Activated T-helper 1 cell treated with Interleukin-2 at 50 U/mL for 16 hours (primary cell): ENCODE measurements at places on chromosomes 7 and 10.

DNA sequence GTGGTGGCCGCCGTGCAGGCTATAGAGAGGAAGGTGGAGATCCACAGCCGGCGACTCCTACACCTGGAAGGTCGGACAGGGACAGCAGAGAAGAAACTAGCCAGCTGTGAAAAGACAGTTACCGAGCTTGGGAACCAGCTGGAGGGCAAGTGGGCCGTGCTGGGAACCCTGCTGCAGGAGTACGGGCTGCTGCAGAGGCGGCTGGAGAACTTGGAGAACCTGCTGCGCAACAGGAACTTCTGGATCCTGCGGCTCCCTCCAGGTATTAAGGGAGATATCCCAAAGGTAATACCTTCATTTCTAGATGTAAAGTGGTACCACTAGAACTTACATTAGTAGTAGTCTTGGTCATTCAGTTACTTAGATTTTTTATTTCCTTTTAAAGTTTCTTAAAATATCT lies 6.8 kb downstream of the ZNF398 start:
- DNase-seq, result no peak

DNA sequence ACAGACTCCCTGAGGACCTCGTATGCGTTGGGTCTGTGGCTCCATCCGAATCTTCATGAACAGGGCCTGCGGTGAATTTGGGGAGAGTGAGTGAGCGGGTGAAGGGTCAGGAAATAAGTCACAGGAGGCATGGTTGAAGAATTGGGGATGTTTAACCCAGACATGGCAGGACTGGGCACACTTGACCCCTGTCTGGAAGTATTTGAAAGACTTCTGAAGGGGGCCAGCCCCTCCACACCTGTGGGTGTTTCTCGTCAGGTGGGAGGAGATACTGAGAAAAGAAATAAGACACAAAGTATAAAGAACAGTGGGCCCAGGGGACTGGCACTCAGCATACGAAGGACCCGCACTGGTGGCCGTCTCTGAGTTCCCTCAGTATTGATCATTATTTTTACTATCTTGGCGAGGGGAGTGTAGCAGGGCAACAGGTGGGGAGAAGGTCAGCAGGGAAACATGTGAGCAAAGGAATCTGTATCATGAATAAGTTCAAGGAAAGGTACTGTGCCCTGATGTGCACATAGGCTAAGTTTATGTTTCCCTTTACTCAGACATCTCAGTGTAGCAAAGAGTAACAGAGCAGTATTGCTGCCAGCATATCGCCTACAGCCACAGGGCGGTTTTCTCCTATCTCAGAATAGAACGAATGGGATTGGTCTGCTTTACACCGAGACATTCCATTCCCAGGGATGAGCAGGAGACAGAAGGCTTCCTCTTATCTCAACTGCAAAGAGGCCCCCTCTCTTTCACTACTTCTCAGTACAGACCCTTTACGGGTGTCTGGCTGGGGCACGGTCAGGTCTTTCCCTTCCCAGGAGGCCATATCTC lies 38.2 kb upstream of the PFKFB3 start:
- no peak for DNase-seq

DNA sequence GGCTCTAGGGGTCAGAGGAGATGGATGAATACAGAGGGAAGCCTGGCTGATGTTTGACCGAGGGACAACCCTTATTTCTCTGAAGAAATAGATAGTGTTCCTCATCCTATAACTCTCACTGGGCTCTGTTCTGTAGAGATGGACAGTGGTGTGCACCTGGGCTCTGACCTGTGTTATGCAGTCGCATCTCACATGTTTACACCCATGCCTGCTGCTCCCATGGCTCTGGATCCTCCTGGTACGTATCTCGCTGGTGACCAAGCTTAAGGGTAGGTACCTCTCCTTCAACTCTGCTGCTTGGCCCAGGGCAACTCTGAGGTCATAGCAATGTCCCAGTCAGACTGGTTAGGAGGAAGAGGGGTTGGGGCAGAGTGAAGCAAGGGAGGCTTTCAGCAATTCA lies 42.8 kb downstream of the ADRA2A start:
- DNase-seq, result no peak

GRCh38 chr10:78473006-78473405 lies 439.3 kb downstream of the RPS24 start:
- DNase-seq, result no peak

DNA sequence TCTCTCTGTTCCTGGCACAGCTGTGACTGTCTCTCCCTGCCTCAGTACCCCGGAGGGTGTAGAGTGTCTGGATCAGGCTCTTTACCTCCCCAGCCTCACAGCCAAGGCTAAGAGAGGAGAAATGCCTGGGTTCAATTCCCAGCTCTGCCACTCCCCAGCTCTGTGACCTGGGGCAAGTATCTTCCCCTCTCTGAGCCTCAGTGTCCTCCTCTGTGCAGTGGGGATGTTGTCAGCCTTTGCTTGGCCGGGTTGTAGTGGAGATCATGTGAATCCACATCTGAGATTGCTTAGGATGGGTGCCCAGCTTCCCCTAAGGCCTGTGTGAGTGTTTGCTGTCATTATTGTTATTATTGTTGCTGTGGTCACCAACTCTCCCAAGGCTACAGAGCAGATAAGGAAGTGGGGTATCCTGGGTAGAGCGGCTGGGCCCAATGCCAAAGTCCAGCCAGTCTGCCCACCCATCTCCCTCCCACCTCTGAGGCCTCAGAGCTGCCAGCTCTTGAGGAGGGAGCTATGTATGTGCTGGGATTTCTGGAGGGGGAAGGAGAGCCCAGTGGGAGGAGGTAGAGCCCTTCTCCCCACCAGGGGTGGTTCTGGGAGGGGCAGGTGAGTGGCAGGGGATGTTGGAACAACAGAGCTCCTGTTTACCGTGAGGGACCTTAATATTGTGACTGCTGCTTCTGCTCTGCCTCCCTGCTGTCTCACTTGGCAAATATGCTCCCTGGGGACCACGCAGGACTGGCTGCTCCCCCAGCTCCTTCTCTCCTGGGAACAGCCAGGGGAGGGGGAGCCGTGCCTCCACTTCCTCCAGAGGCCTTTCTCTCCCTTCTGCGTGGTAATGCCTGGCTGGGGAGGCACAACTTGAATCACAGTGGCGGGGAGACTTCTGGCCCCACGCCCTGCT lies 170.5 kb downstream of the RPS24 start:
- no peak for DNase-seq

GRCh38 chr10:103491729-103492364 lies 1.7 kb upstream of the NEURL1 start:
- no peak for DNase-seq

GRCh38 chr10:97494151-97494550 lies 4.1 kb downstream of the MMS19 start:
- no peak for DNase-seq

DNA sequence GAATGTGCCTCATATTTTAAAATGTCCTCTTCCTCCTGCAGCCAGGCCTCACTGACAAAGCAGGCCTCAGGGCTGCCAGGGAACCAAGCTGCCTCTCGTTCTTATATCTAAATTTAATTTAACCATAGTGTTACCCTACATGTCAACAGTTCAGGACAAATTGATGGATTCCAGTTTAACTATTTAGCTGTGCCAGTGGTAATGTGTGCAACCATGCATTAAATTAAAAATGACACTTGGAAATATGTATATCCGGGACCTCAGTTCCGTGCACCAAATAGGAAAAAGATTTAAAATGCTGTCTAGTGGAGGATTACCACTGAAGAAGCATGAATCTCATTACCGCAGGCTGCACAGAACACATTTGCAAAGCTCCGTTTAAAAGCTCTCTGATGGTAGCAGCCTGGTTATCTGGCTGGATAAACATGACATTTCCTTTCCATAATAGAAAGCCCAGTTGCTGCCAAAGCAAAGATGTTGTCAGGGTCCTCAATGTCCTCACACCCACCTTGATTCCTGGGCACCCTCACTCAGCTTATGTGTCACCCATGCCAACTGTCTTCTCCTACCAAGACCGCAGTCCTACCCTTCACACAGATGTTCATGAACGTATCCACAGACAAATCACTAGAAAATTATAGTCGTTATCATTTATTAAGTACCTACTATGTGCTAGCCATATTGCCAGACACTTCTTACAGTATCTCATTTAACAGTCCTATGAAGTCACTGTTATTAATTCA lies 73.3 kb upstream of the FRMD4A start:
- no peak for DNase-seq

DNA sequence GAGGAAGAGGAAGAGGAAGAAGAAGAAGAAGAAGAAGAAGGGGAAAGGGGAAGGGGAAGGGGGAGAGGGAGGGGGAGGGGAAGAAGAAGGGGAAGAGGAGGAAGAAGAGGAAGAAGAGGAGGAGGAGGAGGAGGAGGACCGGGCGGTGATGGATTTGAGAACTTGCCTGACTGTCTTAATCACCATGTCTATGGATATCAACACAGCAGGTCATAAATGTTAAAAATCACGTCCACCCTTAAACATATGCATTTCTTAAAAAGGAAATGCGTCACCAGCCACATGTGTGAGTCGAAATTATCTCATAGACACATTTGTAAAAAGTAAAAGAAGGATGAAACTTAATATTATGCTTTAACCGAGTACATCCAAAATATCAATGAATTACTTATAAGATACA lies 42.1 kb upstream of the INSIG1 start:
- no peak for DNase-seq

GRCh38 chr10:11357439-11357838 lies 254.0 kb downstream of the USP6NL start:
- no peak for DNase-seq

DNA sequence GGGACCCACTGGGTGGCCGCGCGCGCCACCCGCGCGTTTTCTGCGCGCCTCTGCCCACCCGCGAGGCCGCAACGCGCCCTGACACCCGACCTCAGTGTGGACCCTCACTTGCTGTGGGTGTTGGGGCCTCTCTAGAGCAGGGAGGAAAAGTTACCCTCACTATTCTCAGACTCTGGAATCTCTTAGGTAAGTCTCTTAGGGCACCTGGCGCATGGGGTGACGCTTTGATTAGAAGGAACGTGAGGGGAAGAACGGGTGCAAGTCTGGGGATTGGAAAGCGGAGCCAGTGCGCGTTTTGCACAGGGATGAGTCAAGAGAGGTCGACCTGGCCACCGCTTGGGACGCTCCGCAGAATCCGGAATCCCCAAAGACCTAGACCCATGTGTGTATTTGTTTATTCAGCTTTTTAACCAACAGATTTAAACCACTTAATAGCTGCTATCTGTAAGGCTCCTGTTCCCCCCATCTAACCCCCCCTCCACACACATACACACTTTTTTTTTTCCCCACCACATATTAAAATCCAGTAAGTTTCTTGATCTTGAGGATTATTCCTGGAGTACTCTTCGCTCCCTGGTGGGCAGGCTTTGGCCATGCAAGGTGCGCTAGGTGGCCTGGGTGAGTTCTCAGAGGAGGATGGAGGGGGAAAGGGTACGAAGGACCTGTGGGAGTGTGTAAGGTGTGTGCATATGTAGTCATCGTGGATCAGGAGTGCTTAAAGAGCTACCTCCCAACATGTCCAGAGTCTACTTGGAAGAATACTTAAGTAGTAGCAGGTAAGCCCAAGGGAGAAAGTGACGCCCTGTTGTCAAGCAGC lies 169.1 kb upstream of the PPP1R3A start:
- DNase-seq, result no peak

GRCh38 chr10:88346144-88346977 lies 236.8 kb downstream of the RNLS start:
- DNase-seq, result no peak

DNA sequence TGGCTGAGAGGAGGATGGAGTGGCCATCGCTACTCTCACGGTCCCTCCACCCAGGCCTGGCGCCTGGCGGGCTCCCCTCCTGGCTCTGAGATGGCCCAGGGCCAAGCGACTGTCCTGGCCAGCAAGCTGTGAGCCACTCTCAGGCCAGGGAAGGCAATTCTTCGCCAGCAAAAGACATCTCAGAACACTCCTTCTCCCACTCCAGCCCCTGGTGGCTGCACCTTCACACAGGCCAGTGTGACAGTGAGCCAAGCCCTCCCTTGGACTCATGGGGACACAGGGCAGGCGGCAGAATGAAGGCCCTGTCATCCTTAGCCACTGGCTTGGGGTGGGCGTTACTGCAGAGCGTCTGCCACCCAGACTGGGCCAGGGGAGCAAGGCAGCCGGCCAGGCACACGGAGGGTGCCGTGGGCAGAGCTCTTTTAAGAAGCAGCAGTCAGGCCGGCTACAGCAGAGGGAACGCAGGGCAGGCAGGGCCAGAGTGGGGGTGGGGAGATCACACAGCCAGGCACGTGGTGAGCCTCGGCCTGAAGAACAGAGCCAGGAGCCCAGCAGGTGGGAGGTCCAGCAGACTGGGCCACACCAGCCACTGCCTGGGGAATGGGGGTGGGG lies 14.4 kb downstream of the STK32C start:
- no peak for DNase-seq

- DNase-seq, result no peak
Observed at GRCh38 chr7:706721-707120, 19.8 kb upstream of the DNAAF5 start.

- DNase-seq, result no peak
Observed at GRCh38 chr10:60187691-60188090, 202.0 kb downstream of the ANK3 start.
